ENCODE measurements at places on chromosomes 1 and 21.

GRCh38 chr1:157512036-157512969 lies 40.0 kb downstream of the FCRL5 start:
- DNase-seq = no peak

- peak; percentile 51 for DNase-seq
These were observed 22.8 kb downstream of the LDLRAP1 start for GRCh38 chr1:25566176-25566729.

DNA sequence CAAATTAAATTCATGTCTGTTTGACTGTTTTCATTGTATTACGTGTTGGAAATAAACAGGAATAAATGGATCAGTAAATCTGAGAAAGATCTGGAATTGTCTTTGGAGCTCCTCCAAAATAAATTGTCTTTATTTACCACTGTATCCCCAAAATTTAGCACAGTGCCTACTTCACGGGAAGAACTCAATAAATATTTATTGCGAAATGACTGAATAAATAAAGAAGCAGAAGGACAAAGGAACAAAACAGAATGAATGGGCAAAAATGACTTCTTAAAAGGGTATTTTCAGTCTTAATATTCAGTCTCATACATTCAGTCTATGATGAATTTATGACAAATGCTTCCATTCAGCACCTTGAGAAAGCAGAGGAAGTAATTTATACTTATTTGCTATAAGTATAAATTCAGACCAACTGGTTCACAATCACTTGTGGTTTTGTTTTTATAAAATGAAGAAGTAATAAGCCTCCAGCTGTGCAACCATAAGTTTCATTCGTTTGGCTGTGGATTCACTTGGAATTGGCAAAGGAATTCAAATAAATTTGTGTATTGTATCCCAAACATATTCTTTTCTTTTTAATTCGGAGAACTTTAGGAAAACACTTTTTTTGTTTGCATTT lies 19.2 kb upstream of the PRKAA2 start:
- DNase-seq = no peak

DNA sequence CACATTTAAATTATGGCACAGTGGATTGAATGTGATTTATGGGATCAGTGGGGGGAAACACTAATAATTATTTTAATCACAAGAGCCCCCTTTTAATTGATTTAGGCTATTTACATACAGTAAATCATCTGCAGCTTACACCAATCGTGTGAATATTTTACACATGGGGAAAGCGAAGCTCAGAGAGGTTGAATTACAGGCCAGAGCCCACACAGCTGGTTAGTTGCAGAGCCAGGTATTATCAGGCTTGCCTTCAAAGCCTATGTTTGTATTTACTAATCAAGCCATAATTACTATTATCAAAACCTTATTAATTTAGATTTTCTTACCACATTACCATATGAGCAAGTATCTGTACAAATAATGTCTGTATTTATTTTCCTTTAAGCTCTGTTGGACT lies 749 bp downstream of the SDCCAG8 start:
- DNase-seq = peak; percentile 10

DNA sequence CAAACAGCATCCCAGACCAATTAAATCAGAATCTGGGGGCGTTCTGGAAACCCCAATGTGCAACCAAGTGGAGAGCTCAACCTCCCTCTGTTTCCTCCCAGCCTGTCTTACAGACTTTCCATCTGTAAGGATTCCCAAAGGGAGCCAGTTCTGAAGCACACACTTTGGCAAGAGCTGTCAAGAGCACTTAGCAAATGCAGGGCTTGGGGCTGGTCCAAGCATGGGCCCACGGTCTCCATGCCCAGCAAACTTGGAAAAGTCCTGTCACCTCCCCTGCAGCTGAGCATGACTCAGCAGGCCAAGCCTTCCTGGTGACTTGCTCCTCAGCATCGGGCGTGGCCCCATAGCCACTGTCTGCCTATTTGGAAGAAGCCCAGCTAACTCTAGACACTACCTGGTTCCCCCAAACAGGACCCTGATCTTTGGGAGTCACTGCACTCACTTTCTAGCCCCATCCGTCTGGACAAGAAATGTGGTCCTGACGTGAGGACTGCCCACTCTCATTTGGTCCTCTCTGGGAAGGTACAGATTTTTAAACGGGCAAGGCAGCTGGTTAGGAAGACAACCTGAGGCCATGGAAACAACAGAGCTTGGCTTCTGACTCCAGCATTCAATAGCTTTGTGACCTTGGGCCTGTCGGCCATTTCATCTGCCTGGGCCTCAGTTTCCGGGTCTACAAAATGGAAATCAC lies 16.9 kb downstream of the SLC2A1 start:
- peak; percentile 83 for DNase-seq

DNA sequence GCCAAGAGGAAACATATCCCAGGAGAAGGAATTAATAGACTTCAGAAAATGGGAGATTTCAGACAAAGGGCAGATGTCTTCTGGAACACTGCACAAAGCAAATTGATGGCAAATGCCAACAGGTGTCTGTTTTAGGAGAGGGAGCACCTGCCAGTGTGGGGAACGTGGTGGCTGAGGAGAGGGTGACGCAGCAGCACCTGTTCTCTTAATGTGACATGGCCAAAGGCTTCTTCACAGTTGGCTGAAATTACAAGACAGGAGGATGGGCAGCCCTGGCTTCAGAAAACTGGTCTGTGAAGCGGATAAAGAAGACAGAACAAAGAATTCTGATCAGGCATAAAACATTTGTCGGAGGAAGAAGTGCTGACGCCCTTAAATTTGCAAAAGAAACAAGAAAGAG lies 178.7 kb upstream of the RUNX1 start:
- DNase-seq = no peak

DNA sequence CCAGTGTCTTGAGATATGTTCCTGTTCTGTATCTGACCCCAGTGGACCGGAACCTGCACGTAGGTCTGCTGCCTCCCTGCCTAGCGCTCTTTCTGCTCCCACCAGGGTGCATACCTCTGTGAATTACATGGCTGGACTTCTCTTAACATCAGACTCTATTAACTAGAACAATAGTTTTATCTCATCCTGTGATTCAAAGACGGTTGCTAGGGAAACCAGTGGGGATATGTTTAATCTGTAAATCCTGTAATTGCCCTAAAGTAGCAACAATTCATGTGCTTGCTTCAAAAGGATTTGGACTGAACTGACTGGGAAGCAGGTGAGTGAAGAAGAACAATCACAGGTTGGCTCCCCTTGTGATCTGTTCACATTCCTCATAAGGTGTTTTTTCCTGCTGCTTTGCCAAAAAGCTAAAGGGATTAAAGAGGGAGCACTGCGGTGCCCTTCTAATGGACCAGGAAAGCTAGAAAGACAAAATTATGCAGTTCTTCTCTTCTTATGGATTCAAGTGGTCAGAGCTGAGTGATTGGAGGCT lies 52.7 kb upstream of the DIRAS3 start:
- no peak for DNase-seq

Measured in bronchial epithelial cell (primary cell).